ENCODE measurements at places on chromosomes 11 and 22. TPM values are rescaled to one million over a fixed set of nuclear protein-coding genes. Genes with fewer than 3 reads are reported as not detected.

DNA sequence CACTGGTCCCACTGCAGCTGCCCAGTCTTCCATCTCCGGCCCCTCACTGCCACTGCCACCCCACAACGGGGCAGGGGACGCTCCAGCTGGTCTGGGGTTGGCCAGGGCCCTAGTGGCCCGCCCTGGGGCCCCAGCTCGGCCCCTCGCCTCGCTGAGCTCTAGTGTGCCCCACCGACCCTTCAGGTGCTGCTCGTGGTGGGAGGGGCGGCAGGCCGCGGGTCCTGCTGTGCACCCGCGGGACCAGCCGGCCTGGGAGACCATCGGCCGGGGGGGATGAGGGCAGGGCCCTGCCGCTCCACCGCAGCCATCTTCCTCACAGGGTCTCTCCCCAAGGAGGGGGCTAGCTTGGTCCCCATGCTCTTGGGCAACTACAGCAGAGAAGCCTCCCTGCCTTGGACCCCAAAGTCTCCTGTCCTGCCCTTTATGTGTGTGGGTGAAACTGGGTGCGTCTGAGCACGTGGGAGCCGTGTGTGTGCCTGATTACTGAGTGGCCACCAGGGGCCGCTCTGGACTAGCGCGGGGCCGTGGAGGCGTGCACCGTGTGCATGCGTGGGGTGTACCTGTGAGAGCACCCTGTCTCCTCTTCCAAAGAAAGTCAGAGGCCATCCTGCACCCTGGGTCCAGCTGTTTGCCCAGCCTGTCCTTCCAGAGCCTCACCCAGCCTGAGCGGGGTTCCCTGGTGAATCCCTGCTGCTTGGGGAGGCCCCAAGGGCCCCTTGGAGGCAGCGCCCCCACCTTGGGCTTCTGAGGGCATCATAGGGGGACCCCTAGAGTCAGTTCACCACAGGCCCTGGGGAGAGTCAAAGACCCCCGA lies 6.0 kb upstream of the ACR start:
- DNase-seq: peak; percentile 11

OR5P2 gene
- total RNA-seq: not detected

GRCh38 chr11:88515002-88515401 lies 177.5 kb upstream of the CTSC start:
- no peak for DNase-seq

DNA sequence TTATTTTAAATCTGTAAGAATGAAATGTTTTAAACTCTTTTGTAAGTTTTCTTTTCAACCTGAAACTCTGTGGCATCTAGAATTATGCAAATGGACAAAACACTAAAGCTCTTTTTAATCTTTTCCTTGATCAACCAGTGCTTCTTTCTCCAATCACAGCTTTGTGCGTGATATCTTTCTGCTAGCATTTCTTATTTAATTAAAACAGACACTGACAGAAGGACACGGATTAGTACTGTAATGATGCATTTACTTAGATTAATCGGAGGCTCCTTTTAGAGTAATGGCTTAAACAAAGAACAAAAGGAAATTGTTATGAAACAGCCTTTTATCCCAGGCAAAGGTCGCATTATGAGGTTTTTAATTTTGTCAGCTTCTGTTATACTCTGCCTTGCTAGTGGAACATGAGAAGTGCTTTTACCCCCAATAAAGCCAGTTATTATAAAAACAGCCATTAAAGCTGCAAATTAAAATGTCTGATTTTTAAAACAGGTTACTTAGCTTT lies 48.5 kb upstream of the SOX6 start:
- DNase-seq: no peak

DNA sequence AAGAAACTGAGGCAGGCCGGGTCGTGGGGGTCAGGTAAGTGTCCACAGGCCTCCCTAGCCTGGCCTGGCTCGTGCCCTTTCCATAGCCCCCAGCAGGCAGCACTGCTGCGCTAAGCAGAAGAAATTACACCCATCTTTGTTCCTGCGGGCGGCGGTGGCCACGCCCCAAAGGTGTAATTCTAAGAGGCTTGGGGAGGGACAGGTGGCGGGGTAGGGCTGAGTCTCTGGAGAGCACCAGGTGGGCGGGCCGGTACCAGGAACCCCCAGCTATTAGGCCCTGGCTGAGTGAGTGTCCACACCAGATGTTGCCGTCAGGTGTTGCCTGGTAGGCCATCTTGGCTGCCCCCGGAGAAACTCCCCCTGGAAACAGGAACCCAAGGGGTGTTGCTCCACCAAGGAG lies 12.3 kb upstream of the ARAP1 start:
- no peak for DNase-seq

DNA sequence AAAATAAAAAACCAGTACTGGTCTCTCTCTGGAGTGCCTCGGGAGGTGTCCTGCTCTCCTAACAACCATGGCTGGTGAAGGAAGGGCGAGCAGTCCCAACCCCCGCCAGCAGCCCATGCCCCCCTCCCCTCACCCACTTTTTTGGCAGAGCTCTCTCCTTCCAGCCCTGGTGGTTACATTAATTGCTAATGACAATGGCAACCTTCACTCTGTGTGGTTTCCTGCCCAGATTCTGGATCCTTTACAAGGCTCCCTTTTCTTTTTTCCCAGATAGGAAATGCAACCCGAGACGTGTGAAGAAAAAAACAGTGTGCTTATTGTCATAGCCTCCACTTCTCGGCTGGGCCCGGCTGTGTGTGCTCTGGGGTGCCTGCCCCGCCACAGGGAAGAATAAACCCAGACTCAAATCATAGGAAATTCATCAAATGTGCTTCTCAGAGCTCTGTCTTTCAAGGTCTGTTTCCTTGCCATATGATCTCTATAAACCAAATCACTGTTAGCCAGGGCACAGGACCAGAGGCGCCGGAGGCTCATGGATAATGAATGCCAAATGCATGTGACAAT lies 513.0 kb downstream of the SOX6 start:
- no peak for DNase-seq

- DNase-seq: peak; percentile 45
Observed at GRCh38 chr11:35525501-35526175, at the start of gene PAMR1. Gene PAMR1 (minus strand): TSS chr11:35525616. CDS start chr11:35525585, 31 bp downstream.

DNA sequence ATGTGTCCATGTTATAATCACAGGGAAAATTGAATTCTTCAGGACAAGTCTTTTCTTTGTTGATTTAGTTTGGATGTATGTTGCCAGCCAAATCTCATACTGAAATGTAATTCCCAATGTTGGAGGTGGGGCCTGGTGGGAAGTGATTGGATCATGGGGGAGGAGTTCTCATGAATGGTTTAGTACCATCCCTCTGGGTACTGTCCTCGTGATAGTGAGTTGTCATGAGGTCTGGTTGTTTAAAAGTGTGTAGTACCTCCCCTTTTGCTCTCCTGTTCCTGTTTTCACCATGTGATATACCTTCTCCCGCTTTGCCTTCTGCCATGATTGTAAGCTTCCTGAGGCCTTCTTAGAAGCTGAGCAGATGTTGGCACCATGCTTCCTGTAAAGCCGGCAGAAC lies 100.3 kb downstream of the CCDC81 start:
- DNase-seq: no peak

ALDH3B2 gene
- not detected for total RNA-seq

SLC22A25 gene
- not detected for total RNA-seq

DNA sequence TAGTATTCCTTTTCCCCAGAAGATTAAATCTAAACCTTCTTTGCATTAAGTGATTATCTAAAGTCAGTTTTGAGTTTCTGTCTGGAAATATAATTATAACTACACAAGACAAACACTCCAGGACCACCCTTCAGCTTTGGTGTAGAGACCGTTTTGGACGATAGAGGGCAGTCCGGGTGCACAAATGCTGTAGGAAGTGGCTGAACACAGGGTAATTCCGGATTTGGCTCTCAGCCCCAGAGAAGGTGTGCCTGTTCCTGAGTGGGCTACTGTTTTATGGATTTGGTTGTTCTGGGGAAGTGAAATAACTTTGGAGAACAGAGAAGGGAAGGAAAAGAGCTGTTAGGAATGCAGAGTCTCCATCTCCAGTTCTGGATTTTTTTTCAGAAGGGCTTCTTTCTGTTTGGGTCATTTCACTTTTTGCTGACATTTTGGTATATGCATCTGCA lies 14.8 kb downstream of the EXT2 start:
- DNase-seq: peak; percentile 41

TAF1D gene
- 87.6 TPM for total RNA-seq

- DNase-seq: no peak
Observed at GRCh38 chr22:42630211-42630610, 10.2 kb downstream of the ATP5MGL start.

GRCh38 chr11:96299155-96299888 lies 43.7 kb downstream of the MAML2 start:
- DNase-seq: no peak

DNA sequence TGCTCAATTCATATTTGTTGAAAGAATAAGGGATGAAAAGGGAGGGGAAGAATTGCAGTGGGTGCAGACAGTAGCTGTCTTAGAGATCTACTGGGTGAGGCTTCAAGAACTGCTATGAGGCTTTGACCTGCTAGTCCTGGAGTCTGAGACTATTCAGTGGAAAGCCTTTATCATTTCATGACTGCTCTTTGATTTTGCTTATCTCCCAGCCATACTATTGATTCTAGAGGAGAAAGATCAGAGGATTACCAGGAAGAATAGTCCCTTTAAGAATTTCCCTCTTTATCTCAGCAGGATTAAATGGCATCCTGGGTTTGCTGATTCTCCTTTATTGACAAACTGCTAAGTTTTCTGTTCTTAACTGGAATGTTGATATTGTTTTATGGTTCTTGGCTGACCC lies 107.5 kb upstream of the SORL1-AS1 start:
- no peak for DNase-seq

- no peak for DNase-seq
Observed at GRCh38 chr22:38941488-38941987, 15.9 kb upstream of the APOBEC3A start.

DNA sequence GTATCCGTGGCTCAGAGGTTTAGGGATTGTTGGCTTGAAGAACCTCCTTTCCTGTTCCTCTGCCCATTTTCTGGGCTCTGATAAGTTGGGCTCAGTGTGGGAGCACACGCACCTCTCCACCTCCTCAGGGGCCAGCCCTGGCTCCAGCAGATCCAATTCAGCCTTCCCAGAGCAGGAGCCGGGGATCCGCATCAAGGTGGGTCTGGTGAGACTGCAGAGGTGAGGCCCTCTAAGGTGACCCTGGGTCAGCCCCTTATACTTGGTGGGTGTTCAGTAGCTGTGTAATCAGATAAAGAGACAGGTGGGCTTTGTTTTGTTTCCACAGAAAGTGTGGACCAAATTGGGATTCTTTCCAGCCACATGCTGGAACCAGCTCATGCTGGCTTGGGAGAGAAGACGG lies 1466.0 kb downstream of the TBC1D22A start:
- DNase-seq: no peak

NRXN2 gene
- 0.14 TPM for total RNA-seq

DNA sequence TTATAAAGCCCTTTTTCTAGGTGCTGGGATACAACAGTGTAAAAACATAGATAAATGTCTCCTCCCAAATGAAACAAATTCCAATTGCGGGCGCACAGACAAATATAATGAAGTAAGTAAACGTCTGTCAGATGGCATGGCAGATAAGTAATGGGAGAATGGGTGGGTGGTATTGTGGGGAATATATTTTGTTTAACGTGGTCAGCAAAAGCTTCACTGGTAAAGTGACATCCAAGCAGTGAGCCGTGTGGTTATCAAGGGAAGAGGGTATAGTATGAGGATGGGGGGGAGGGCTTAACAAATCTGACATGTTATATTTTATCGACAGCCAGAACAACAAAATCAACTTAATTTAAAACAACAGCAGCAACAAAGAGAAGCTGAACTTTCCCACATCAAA lies 1.2 kb downstream of the SVIP start:
- no peak for DNase-seq

- peak; percentile 73 for DNase-seq
Observed at GRCh38 chr11:45180848-45181192, 34.4 kb downstream of the PRDM11 start.

DNA sequence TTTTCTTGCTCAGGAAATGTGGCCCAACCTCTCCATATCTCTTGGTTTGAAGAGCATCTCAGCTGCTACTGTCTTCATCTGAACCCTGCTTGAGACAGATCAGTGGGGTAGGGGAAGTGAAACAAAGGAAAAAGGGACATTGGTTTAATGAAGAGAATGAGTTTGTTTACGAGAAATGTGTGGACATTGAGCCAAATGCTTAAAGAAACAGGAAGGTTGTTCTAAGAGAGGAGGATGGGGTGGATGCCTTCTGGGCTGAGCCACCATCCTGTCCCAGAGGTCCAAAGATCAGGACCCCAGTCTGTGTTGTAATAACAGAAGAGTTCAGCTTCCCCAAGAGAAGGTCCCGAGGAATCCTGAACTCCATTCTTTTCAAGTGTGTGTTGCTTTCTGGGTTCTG lies 369.7 kb downstream of the INSC start:
- DNase-seq: no peak

GRCh38 chr11:117302228-117302627 lies 11.1 kb downstream of the BACE1-AS start:
- no peak for DNase-seq

GRCh38 chr11:63698976-63699733 lies 17.9 kb downstream of the RTN3 start:
- no peak for DNase-seq

PHF5A gene
- total RNA-seq: 63.7 TPM

- no peak for DNase-seq
Observed at GRCh38 chr11:119940401-119940976, 197.4 kb downstream of the TRIM29 start.

OR5I1 gene
- not detected for total RNA-seq

GRCh38 chr11:124879493-124880289 lies 14.5 kb downstream of the ROBO3 start:
- DNase-seq: no peak

GRCh38 chr11:71477641-71478527 lies 24.9 kb downstream of the NADSYN1 start:
- DNase-seq: no peak

GRCh38 chr11:645536-645935 lies 8.5 kb downstream of the DRD4 start:
- DNase-seq: no peak

DNA sequence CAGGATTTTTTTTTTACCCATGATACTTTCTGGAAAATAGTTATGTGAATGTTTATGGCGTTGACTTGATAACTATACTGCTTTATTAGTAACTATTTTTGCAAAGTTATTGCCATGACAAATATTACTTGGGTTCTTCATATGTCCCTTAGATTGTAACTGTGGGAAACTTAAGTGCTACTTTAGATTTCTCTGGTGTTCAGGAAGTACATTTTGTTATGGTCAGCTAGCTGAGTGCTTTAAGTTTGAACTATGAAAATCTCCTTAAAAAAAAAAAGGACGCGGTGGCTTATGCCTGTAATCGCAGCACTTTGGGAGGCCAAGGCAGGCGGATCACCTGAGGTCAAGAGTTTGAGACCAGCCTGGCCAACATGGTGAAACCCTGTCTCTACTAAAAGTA lies 42.8 kb downstream of the CSTPP1 start:
- DNase-seq: no peak

DNA sequence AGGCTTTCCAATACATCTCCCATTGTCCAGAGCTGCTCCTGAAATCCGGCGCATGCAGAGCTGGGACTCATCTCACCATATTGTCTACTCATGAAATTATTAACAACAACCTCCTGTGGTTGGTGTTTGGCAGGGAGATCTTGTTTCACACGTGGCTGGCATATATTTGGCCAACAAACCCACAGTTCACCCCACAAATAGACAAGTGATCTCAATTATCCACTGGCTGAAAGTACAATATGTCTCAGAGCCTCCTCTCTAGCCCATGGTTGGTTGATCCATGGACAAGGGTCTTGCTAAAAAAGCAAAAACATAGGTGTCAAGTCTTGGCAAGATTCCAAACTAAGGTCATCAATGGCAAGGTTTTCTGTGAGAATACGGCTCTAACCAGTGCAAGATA lies 386.9 kb downstream of the ETS1 start:
- no peak for DNase-seq

CCDC73 gene
- not detected for total RNA-seq
